Stimulated activated CD4-positive, alpha-beta T cell treated with anti-CD3 and anti-CD28 coated beads, TNF-alpha, amount 100 ng/mL, for 4 hours (primary cell): ENCODE measurements at places on chromosomes 5 and 9.

DNA sequence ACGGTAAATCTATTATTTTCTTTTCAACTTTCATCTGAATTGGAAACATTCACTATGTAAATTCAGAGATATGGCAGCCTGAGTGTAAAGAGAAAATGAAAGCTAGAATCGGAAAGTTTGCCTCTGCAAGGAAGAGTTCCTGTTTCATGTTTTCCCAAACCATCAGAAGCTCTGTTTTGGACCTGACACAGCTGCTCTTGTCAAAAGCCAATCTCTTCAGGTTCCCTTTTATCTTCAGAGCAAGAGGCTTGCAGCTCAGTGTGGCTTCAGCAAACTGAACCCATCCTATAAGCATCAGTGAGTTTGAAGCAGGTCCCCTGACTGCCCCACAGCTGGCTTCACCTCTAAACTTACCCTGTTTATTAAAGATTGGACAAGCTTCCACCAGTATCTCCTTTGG is 1099.7 kb downstream of the DTWD2 start:
- DNase-seq = no peak

GRCh38 chr9:118162716-118163115 is 458.5 kb downstream of the TLR4 start:
- DNase-seq = no peak

DNA sequence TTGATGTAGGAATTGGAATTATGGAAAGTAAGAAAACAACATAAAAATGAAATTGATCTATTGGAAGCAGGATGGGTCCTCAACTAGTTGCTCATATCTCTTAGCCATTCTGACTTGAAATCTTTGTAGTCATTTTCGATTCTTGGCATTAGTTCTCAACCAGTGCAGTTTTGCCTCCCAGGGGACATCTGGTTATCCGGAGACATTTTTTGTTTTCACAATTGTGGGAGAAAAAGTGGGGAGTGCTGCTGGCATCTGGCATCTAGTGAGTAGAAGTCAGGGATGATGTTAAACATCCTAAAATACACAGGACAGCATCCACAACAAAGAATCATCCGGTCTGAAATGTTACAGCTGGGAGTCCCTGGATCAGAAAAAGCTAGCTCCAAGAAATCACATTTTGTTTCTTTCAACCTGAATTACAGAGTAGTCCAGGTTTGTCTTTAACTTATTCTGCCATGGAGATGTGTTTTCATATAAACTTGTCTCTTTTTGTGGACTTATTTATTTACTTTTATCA is 74.9 kb downstream of the FBXL7 start:
- DNase-seq = no peak

- no peak for DNase-seq
Observed at GRCh38 chr9:113613815-113614413, 150.4 kb downstream of the RGS3 start.

- DNase-seq = no peak
Observed at GRCh38 chr5:160254706-160255105, 25.4 kb downstream of the FABP6 start.

DNA sequence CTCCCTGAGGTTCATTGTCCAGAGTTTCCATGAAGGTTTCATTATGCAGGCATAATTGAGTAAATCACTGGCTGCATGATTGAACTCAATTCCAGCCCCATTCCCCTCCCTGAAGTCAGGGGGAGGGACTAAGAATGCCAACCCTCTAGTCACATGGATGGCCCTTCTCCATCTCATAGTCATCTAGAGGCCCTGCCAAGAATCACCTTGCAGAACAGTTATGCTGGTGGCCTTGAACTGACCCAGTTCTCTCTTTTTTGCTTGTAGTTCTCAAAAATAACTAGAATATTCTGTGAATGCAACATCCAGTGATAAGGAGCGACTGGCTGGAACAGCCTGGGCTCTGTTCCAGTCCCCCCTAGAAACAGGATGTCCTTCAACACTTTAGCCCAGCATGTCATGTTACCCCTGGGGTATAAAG is 31.7 kb downstream of the SLC35A4 start:
- no peak for DNase-seq

DNA sequence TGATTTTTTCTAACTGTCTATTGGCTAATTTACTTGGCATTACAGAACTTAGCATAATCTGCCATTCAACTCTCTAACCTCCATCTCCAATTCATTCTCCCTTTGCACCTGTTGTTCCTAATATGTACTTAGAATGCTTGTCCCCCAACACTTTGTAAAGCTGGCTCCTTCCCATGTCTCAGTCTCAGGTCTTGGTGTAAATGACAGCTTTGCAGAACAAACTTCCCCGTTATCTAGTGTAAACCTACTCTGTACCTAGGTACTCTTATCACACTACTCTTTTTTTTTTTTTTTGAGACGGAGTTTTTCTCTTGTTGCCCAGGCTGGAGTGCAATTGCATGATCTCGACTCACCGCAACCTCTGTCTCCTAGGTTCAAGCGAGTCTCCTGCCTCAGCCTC is 77.2 kb upstream of the CTNNA1 start:
- DNase-seq = no peak

DNA sequence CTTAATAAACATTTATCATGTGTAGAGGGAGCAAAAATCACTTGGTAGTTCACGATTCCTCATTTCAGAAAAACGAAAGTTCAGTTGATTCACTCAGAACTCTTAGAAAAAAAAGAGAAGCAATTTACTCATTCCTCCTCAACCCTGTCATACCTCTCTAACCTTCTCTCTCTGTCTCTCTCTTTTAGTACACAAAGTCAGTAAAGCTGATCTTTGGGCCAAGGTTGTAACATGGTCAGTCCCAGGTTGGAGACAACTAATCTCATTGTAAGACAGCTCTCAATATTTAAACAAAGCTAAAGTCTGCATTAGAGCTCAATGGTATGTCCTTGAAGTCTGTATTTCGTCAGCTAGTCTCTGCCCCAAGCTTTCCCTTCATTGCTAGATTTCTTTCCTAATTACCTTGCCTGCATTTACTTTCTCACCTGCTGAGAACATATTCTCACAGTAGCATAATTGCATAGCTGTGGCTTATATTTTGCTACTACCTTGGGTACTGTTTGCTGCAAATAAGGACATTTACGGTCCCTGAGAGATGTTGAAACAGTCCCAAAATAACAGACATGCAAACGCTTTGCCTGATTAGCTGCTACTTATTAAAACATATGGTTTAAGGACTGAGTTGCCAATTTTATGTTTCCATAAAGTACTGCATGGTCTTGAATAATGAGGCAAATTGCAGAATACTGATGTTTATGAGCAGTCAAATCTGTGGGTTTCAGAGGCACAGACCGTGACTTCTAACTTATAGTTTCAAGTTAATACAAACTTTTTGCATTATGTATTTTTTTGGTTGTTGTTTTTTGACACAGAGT is 138.3 kb downstream of the GPBP1 start:
- DNase-seq = no peak

GRCh38 chr9:34457266-34458012 is 931 bp downstream of the FAM219A start:
- DNase-seq = no peak

- no peak for DNase-seq
Observed at GRCh38 chr9:95507464-95508241, 9.1 kb downstream of the PTCH1 start.

DNA sequence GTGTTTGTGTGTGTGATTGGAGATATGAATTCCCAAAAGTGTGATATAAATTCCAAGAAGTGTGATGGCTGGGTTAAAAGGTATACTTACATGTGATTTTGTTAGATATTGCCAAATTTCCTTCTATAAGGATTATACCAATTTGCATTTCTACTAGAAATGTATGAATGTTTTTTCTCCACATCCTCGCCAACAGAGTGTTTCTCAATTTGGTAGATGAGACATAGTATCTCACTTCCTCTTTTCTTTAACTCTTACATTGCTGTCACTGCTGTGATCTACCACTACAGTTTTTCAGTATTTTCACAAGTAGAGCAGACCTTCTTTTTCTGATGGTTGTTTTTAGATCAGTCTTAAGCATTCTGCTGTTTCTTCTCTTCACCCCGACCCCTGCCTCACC is 111.3 kb downstream of the FER start:
- no peak for DNase-seq

- DNase-seq = no peak
Observed at GRCh38 chr5:138722544-138723177, 30.6 kb upstream of the CTNNA1 start.
